ENCODE measurements at places on chromosomes 1 and 21. TPM values are rescaled to one million over a fixed set of nuclear protein-coding genes. Genes with fewer than 3 reads are reported as not detected.
A peak's percentile ranks its signal among the peaks of the same experiment; 100 is the strongest.

OR6N2 gene
- not detected for total RNA-seq

TDRD5 gene
- 0.72 TPM for total RNA-seq

DNA sequence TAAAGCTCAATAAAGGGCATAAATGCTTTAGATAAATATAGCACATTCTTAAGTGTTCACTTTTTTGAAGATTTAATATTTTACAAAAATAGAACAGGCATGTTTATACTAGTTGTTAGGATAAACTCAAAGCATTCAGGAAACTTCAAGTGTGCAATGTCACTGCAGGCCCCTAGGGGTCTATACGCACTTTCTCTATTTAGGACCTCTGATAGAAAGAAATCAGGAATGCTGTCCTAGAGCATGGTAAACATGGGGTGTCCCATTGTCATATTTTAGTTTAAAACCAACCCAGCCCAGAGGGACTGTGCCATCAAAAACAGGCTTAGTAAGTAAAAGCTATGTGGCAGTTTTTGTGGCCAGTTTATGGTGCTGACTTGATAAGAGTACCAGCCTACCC lies 102.2 kb downstream of the BARHL2 start:
- no peak for DNase-seq

CRP gene
- not detected for total RNA-seq

UBASH3A gene
- 0.64 TPM for total RNA-seq

OR10Z1 gene
- not detected for total RNA-seq

- no peak for DNase-seq
Measured at GRCh38 chr1:226981386-226981817, 41.3 kb downstream of the COQ8A start.

DNA sequence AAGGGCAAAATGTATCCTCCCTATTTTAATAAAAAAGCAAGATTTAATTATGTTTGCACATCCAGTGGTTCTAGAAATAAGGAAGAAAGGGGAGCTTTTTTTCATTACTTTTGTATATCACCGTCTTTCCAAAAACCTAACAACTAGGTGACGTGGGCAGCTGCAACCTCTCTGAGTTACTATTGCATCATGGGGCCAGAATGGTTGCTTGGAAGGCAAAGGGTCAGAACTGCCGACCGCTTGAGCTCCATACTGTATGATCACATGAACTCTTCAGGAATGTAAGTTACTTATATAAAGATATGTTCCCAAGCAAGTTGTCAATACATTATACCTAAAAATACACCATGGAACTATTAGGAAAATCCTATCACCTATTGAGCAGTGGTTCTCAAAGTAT lies 85.6 kb upstream of the HIVEP3 start:
- no peak for DNase-seq

GRCh38 chr1:23169727-23170335 lies 1.2 kb upstream of the LUZP1 start:
- DNase-seq, result peak; percentile 22

LAMB3 gene
- total RNA-seq, result 65.4 TPM

GOLT1A gene
- total RNA-seq, result not detected

- no peak for DNase-seq
Measured at GRCh38 chr1:112938210-112938609, 17.8 kb downstream of the SLC16A1 start.

CLEC20A gene
- total RNA-seq, result not detected

DNA sequence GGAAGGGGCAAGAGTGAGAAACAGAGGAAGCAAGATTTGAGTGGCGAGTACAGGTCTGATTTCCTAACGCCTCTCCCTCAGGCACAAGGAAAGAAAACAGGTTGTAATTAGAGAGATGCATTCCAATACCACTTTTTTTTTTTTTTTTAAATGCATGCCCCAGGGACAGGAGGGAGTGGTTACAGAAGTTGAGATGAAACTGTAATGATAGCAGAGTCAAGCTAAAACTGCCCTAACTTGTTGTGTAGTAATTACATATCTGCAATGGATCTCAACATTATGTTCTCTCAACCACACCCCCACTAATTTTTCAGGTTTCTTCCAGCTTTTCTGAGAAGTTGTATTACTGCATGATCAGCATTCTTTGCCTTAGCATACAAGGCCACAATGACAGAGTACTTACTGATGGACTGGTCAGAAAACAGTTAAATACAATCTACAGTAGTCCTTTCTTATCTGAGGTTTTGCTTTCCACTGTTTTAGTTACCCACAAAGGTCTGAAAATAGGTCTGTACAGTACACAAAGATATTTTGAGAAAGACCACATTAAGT lies 5.5 kb downstream of the ETV3 start:
- no peak for DNase-seq

HPCAL4 gene
- total RNA-seq, result not detected

SH3D21 gene
- total RNA-seq, result 4.4 TPM

HSPA13 gene
- 4.4 TPM for total RNA-seq

PLPPR4 gene
- 0.15 TPM for total RNA-seq

Data from esophagus squamous epithelium (tissue), 5 donors.